Natural killer cell (primary cell): ENCODE measurements at places on chromosomes 1 and 21. TPM values are rescaled to one million over a fixed set of nuclear protein-coding genes. Genes with fewer than 3 reads are reported as not detected.

DNA sequence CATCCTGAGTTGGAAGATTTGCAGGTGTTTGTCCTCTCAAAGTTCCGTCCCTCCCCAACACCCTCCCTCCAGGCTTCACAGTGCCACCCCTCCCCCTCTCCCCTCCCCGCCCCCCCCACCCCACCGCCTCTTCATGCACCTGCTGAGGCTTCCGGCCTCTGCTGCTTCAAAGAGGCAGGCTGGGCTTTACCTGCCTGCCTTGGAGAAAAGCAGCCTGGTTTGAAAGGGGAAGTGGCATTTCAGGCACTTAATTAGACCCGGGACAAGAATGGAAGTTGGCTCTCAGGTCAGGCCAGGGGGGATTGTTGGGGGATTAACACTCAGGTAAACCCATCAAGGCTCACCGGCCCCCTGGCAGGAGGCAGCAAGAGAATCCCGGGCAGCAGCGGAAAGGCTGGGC is 21.1 kb downstream of the PAX7 start:
- peak; percentile 64 for DNase-seq
- no peaks in the 10 kb centered on the region for H3K4me1 ChIP-seq
- peaks cover 33% of the 10 kb centered on the region for H3K27me3 ChIP-seq
- H3K27ac ChIP-seq = no peak overlapping the region
- H3K36me3 ChIP-seq = no peaks in the 10 kb centered on the region

- no peaks in the 10 kb centered on the region for H3K36me3 ChIP-seq
- H3K4me1 ChIP-seq = no peaks in the 10 kb centered on the region
- DNase-seq = no peak
- no peaks in the 10 kb centered on the region for H3K27me3 ChIP-seq
- no peak overlapping the region for H3K27ac ChIP-seq
These were observed 24.0 kb upstream of the C1orf21 start for GRCh38 chr1:184362876-184363275.

DNA sequence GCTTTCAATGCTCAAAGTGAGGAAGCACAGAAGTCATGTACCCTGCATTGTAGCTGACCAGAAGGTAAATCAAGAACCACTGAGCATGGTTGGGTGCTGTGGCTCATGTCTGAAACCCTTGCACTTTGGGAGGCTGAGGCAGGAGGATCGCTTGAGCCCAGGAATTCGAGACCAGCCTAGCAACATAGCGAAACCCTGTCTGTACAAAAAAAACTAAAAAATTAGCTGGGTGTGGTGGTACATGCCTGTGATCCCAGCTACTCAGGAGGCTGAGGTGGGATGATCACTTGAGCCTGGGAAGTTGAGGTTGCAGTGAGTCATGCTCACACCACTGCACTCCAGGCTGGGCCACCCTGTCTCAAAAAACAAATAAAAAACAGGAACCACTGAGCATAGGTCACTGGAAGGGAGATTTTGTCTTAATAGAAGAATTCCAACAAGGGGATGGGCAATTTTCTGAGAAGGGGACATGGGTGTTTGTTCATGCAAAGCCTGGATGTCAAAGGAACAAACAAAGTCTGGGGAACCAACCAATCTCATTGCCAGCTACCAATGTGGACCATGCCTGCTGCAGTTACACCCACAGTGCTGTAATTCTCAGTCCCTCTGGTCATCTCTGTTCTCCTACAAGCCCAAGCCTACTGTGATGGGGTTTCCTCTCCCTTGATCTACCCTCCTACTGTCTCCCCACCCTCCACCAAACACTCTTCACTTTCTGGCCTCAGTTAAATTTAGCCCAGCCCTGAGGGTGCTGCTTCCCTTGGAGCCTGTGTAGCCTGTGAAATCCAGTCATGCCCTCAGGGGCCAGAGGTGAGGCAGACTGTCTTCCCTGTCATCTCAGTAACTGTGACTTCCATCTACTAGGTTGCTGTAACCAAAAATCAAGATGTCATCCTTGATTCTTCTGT is 47.9 kb downstream of the ELF3 start:
- no peak for DNase-seq
- no peaks in the 10 kb centered on the region for H3K27me3 ChIP-seq
- H3K27ac ChIP-seq = no peak overlapping the region

Gene RCSD1
- total RNA-seq = 130 TPM

GRCh38 chr1:175933801-175934200 is 190.4 kb upstream of the TNR start:
- no peak for DNase-seq
- no peak overlapping the region for H3K4me3 ChIP-seq
- H3K4me1 ChIP-seq = no peaks in the 10 kb centered on the region
- H3K36me3 ChIP-seq = no peaks in the 10 kb centered on the region
- H3K27me3 ChIP-seq = no peaks in the 10 kb centered on the region
- H3K27ac ChIP-seq = no peak overlapping the region

Gene SLC44A5
- 1.2 TPM for total RNA-seq

Gene KIAA0040
- total RNA-seq = 18.0 TPM

GRCh38 chr1:73537400-73537799 is 660.6 kb downstream of the LRRIQ3 start:
- no peak overlapping the region for H3K27ac ChIP-seq
- DNase-seq = no peak
- H3K4me1 ChIP-seq = no peaks in the 10 kb centered on the region
- no peak overlapping the region for H3K4me3 ChIP-seq
